ENCODE measurements at places on chromosomes 13 and 19. TPM values are rescaled to one million over a fixed set of nuclear protein-coding genes. Genes with fewer than 3 reads are reported as not detected.

TNFAIP8L1 gene
- 6.9 TPM for polyA plus RNA-seq

LMTK3 gene
- 1.5 TPM for polyA plus RNA-seq

GSX1 gene
- 0.37 TPM for polyA plus RNA-seq

GRCh38 chr13:31878495-31878894 lies 139.2 kb downstream of the RXFP2 start:
- no peak for DNase-seq
- no peak overlapping the region for H3K27ac ChIP-seq
- H3K4me1 ChIP-seq, result no peaks in the 10 kb centered on the region
- no peaks in the 10 kb centered on the region for H3K36me3 ChIP-seq
- H3K27me3 ChIP-seq, result no peaks in the 10 kb centered on the region
- no peak overlapping the region for H3K4me3 ChIP-seq

DNA sequence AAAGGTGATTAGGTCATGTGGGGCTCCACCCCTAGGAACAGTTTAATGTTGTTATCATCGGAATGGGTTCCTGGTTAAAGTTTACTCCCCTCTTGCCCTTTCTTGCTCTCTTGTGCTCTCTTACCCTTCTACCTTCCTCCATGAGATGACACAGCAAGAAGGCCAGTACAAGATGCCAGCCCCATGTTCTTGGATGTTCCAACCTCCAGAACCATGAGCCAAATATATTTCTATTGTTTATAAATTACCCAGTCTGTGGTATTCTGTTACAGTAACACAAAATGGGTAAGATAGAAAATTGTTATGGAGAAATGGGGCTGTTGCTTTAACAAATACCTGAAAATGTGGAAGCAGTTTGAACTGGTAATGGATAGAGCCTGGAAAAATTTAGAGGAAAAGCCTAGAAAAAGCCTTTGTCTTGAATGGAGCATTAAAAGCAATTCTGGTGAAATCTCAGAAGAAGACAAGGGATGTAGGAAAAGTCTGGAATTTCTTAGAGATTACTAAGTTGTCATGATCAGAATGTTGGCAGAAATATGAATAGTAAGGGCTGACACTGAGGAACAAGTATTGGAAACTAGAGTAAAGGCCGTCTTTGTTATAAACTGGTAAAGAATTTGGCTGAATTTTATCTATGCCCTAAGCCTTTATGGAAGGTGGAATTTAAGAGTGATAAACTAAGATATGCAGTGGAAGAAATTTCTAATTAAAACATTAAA lies 53.5 kb upstream of the TSC22D1 start:
- DNase-seq, result no peak
- H3K4me3 ChIP-seq, result no peak overlapping the region
- no peaks in the 10 kb centered on the region for H3K4me1 ChIP-seq
- no peak overlapping the region for H3K27ac ChIP-seq
- H3K36me3 ChIP-seq, result no peaks in the 10 kb centered on the region

GRCh38 chr13:43551897-43552456 lies 234.8 kb downstream of the ENOX1 start:
- no peaks in the 10 kb centered on the region for H3K27me3 ChIP-seq
- H3K27ac ChIP-seq, result no peak overlapping the region
- peaks cover 4% of the 10 kb centered on the region for H3K4me1 ChIP-seq
- H3K36me3 ChIP-seq, result no peaks in the 10 kb centered on the region

DNA sequence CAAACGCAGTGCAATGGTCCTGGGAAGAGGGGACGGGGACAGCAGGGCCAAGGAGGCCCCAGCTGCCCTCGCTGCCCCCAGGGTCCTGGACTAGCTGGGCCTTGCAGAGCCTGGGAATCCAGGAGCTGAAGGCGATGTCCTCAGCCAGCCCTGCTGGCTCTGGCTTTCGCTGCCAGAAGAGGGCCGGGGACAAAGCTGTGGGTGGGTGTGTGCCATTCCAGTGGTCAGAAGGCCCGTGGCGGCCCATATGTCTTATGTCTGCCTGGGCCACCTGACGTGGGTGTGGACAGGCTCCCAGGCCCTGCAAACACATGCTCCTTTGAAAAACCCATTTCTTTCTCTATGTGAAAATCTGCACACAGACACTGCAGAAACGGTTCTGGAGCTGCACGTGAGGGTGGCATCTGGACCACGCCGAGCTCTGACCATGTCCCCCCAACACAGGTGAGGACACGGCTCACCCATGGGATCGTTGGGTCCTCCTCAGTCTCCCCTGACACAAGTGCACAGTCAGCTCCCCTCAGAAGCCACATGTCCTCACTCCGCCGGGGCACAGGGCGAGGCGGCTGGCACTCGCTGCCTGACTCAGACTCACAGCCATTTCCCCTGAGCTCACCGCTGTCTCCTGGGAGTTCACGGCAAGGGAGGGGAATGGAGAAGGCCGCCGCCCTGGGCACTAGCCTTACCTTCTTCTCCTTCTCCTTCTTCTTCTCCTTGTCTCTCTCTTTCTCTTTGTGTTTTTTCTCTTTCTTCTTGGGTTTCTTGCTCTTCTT lies 16.9 kb downstream of the IZUMO4 start:
- H3K27me3 ChIP-seq, result no peaks in the 10 kb centered on the region
- no peak overlapping the region for H3K4me3 ChIP-seq
- H3K4me1 ChIP-seq, result no peaks in the 10 kb centered on the region
- peaks cover 99% of the 10 kb centered on the region for H3K36me3 ChIP-seq
- H3K27ac ChIP-seq, result no peak overlapping the region

- no peaks in the 10 kb centered on the region for H3K4me1 ChIP-seq
- H3K36me3 ChIP-seq, result no peaks in the 10 kb centered on the region
- H3K27me3 ChIP-seq, result no peaks in the 10 kb centered on the region
- DNase-seq, result no peak
- no peak overlapping the region for H3K27ac ChIP-seq
Observed at GRCh38 chr13:51303063-51303552, 36.4 kb upstream of the SERPINE3 start.

- H3K4me1 ChIP-seq, result no peaks in the 10 kb centered on the region
- DNase-seq, result no peak
- no peaks in the 10 kb centered on the region for H3K36me3 ChIP-seq
- no peaks in the 10 kb centered on the region for H3K27me3 ChIP-seq
- H3K27ac ChIP-seq, result no peak overlapping the region
Observed at GRCh38 chr13:37476874-37477273, 121.7 kb downstream of the POSTN start.

GRCh38 chr13:46580362-46580839 lies 27.4 kb downstream of the LRCH1 start:
- no peak overlapping the region for H3K4me3 ChIP-seq
- H3K36me3 ChIP-seq, result peaks cover 5% of the 10 kb centered on the region
- no peak overlapping the region for H3K27ac ChIP-seq
- no peaks in the 10 kb centered on the region for H3K27me3 ChIP-seq

DNA sequence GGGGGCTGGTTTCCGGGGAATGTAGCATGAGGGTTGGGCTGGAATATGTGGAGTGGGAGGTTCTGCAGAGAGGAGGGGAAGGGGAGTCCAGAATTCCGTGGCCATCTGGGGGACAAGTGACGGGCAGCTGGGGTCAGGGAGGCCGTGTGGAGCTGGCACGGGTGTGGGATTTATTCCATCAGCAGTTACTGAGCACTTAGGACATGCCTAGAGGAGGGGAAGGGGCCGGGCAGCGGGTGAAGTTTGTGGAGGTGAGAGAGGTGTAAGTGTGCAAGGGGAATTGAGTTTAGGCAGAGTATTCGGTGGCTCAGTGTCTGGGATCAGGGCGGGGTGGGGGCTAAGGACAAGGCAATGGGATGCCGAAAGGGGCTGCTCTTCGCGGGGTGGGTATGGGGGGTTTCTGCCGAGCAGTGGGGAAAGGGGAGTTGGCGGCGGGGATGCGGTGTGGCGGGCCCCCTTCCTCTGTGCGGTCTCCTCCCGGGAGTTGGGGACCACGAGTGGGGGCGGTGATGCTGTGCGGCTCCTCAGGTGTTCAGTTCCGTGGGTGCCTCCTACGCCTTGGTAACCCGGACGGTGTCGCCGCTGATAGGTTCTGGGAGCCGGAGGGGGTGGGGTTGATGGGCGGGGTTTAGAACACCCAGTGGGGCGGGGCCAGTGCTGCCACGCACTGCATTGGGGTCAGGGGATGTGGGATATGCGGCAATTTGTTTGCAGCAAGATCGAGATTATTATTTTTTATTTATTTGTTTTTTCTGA lies 5.4 kb downstream of the CCDC61 start:
- H3K27ac ChIP-seq, result no peak overlapping the region
- H3K4me3 ChIP-seq, result no peak overlapping the region
- H3K27me3 ChIP-seq, result peaks cover 23% of the 10 kb centered on the region
- no peak for DNase-seq
- peaks cover 15% of the 10 kb centered on the region for H3K36me3 ChIP-seq

GRCh38 chr13:100274942-100275506 lies 186.1 kb downstream of the PCCA start:
- H3K27me3 ChIP-seq, result no peaks in the 10 kb centered on the region
- H3K36me3 ChIP-seq, result no peaks in the 10 kb centered on the region
- H3K27ac ChIP-seq, result no peak overlapping the region
- no peak for DNase-seq
- H3K4me3 ChIP-seq, result no peak overlapping the region

- H3K4me3 ChIP-seq, result no peak overlapping the region
- H3K27ac ChIP-seq, result no peak overlapping the region
- DNase-seq, result no peak
Observed at GRCh38 chr13:77915686-77916085, 2.9 kb downstream of the EDNRB start.

GRCh38 chr13:109941951-109942350 lies 155.6 kb upstream of the IRS2 start:
- H3K36me3 ChIP-seq, result no peaks in the 10 kb centered on the region
- H3K27ac ChIP-seq, result no peak overlapping the region
- H3K4me1 ChIP-seq, result no peaks in the 10 kb centered on the region
- H3K27me3 ChIP-seq, result no peaks in the 10 kb centered on the region
- H3K4me3 ChIP-seq, result no peak overlapping the region

DNA sequence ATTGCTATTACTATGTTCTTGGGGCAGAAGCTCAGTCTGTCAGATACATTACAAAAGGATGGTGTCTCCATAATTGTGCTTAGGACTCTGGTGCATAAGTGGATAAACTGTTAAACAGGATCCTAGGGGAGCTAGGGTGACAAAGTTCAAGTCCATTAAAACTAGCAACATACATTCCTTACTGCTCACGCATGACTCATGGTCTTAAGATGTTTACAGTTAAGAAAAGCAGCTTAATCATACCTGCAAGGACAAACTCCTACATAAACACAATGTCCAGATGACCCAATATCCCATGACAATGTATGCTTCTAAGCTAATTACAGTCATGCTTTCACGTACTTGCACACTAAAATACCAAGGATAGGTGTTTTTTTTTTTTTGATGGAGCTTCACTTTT lies 3.5 kb upstream of the ZNF701 start:
- H3K4me1 ChIP-seq, result peaks cover 3% of the 10 kb centered on the region
- no peaks in the 10 kb centered on the region for H3K27me3 ChIP-seq
- H3K36me3 ChIP-seq, result peaks cover 19% of the 10 kb centered on the region
- no peak overlapping the region for H3K27ac ChIP-seq
- no peak for DNase-seq
- no peak overlapping the region for H3K4me3 ChIP-seq

DNA sequence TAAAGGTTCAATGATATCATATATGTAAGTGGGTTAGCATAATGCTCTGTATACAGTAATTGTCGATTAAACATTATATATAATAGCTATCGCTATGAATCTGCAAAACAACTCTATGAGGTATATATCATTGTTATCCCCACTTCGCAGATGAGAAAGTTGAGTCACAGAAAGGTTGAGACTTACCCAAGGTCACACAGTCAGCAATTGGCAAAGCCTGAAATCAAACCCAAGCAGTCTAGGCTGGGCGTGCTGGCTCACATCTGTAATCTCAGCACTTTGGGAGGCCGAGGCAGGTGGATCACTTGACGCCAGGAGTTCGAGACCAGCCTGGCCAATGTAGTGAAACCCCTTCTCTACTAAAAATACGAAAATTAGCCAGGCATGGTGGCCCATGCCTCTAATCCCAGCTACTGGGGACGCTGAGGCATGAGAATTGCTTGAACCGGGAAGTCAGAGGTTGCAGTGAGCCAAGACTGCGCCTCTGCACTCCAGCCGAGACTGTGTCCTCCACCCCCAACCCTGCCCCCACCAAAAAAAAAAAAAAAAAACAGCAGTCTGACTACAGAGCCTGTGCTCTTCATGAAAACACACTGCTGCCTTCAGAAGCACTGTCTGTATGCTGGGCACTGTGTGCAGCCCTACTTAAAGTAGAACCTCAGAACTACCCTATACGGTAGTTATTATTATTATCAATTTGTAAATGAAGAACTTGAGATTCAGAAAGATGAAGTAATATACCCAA lies 1.3 kb downstream of the HSPBP1 start:
- H3K4me1 ChIP-seq, result peaks cover 7% of the 10 kb centered on the region
- peaks cover 12% of the 10 kb centered on the region for H3K36me3 ChIP-seq
- no peak for DNase-seq
- H3K27me3 ChIP-seq, result no peaks in the 10 kb centered on the region

DNA sequence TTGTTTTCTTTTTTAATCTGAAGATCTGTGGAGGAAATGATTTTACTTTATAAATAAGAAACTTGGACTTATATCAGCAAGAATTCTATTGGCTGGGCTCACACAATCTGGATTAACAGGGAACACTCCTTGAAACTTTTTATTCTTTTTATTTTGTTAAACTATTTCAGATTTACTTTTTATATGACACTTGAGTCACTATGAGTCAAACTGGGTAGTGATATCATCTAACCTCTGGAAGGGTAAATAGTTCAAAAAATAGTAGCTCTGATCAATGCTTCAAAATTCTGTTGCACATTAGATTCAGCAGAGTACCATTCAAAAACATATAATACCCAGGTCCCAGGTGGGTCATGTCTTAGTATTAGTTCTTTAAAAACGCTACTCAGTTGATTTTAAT lies 55.1 kb upstream of the NBEA start:
- no peak for DNase-seq
- H3K4me1 ChIP-seq, result no peaks in the 10 kb centered on the region
- no peaks in the 10 kb centered on the region for H3K27me3 ChIP-seq
- no peaks in the 10 kb centered on the region for H3K36me3 ChIP-seq
- H3K4me3 ChIP-seq, result no peak overlapping the region

DNA sequence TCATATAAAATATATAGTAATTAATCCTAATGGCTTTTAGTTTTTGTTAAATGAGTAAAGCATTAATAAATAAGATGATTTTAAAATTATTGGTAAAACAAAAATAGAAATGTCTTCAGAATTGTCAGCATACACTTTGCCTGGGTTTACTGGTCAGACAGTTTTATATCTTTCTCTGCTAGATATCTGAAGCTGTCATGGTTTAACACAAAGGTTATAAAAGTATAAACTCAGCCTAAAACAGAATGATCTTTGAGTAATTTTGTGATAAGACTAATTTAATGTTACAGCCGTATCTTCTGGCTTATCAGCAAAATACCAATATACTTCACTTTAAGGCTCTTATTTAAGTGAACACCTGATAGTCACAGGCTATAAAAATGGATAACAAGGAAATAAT lies 17.8 kb upstream of the NAA16 start:
- no peak for DNase-seq
- H3K27me3 ChIP-seq, result no peaks in the 10 kb centered on the region
- no peaks in the 10 kb centered on the region for H3K4me1 ChIP-seq
- no peak overlapping the region for H3K4me3 ChIP-seq
- no peak overlapping the region for H3K27ac ChIP-seq
